Fibroblast of villous mesenchyme (primary cell): ENCODE measurements at places on chromosomes 12 and 14. TPM values are rescaled to one million over a fixed set of nuclear protein-coding genes. Genes with fewer than 3 reads are reported as not detected.

The BEGAIN gene
- not detected in 2 replicates for total RNA-seq

The KRT72 gene
- total RNA-seq = not detected in 2 replicates

The CAPZA3 gene
- total RNA-seq = not detected in 2 replicates

The HEBP1 gene
- total RNA-seq = 12.2 and 19.9 TPM in 2 replicates

The TEX22 gene
- total RNA-seq = under 0.01 and 0.32 TPM in 2 replicates

The SLC48A1 gene
- total RNA-seq = 10.6 and 19.4 TPM in 2 replicates

The SYNE3 gene
- total RNA-seq = 6.5 and 10.0 TPM in 2 replicates
